Activated naive CD4-positive, alpha-beta T cell treated with anti-CD3 and anti-CD28 coated beads for 36 hours (primary cell): ENCODE measurements at places on chromosomes 7 and 10.

DNA sequence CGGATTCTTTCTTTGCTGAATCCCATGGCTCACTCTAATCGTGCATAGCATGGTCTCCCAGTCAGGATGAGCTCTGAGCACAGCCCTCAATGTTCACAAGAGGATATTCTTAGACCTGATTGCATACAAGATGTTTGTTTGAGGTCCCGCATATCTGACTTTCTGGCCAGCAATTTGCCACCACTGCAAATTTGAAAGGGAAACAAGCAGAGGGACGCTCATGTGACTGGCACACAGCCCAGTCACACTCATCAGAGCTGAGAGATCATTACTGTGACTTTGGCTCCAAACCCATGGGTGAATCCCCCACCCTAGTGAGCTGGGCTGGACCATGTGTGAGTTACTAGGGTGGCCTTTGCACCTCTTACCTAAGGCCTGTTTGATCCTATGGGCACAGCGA is 9.9 kb downstream of the TAS2R41 start:
- peaks cover 11% of the 10 kb centered on the region for H3K4me1 ChIP-seq
- H3K27ac ChIP-seq = no peak overlapping the region
- DNase-seq = no peak
- no peaks in the 10 kb centered on the region for H3K27me3 ChIP-seq

GRCh38 chr10:96840841-96841518 is 8.9 kb downstream of the LCOR start:
- H3K4me1 ChIP-seq = peaks cover 68% of the 10 kb centered on the region
- H3K27ac ChIP-seq = no peak overlapping the region
- no peaks in the 10 kb centered on the region for H3K27me3 ChIP-seq
- H3K36me3 ChIP-seq = peaks cover 9% of the 10 kb centered on the region
- DNase-seq = no peak

GRCh38 chr10:3364768-3365480 is 192.3 kb upstream of the PITRM1 start:
- H3K27ac ChIP-seq = no peak overlapping the region
- H3K4me3 ChIP-seq = no peak overlapping the region
- peaks cover 3% of the 10 kb centered on the region for H3K36me3 ChIP-seq
- no peaks in the 10 kb centered on the region for H3K4me1 ChIP-seq

GRCh38 chr10:117684672-117685211 is 142.2 kb downstream of the EMX2 start:
- no peak for DNase-seq
- H3K4me1 ChIP-seq = no peaks in the 10 kb centered on the region
- no peak overlapping the region for H3K27ac ChIP-seq
- H3K27me3 ChIP-seq = peaks cover 9% of the 10 kb centered on the region
- H3K36me3 ChIP-seq = no peaks in the 10 kb centered on the region

GRCh38 chr7:75867390-75867717 is 11.5 kb upstream of the RHBDD2 start:
- H3K36me3 ChIP-seq = no peaks in the 10 kb centered on the region
- no peak for DNase-seq
- H3K4me3 ChIP-seq = no peak overlapping the region
- no peaks in the 10 kb centered on the region for H3K27me3 ChIP-seq

DNA sequence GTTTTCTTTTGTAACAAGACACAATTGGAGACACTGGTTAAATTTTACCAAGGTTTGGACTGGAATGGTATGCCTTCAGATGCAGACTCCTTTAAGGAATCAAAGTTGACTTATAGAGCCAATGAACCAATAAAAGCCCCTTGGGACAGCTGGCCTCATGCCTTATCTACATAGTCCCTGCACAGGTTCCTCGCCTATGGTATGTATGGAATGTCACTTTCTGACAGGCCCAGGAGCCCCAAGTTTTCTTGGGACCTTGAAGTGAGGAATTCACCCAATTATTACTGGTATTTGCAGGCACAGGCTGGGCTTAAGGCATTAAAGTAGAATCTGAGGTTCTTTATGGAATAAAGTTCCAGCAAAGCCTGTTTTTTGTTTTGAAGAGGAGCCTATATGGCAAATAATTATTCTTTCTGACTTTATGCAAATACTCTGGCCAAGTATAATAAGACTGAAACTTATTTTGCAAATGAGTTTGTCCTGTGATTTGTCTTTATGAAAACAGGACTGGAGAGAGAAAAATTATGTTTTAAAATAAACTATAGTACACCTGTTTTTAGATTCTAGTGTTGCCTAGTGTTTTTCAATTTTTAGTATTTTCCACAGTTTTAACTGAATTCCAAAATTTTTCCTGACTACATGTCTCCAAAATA is 24.1 kb upstream of the DNMBP start:
- no peaks in the 10 kb centered on the region for H3K4me1 ChIP-seq
- no peak overlapping the region for H3K4me3 ChIP-seq
- no peaks in the 10 kb centered on the region for H3K36me3 ChIP-seq
- DNase-seq = no peak

DNA sequence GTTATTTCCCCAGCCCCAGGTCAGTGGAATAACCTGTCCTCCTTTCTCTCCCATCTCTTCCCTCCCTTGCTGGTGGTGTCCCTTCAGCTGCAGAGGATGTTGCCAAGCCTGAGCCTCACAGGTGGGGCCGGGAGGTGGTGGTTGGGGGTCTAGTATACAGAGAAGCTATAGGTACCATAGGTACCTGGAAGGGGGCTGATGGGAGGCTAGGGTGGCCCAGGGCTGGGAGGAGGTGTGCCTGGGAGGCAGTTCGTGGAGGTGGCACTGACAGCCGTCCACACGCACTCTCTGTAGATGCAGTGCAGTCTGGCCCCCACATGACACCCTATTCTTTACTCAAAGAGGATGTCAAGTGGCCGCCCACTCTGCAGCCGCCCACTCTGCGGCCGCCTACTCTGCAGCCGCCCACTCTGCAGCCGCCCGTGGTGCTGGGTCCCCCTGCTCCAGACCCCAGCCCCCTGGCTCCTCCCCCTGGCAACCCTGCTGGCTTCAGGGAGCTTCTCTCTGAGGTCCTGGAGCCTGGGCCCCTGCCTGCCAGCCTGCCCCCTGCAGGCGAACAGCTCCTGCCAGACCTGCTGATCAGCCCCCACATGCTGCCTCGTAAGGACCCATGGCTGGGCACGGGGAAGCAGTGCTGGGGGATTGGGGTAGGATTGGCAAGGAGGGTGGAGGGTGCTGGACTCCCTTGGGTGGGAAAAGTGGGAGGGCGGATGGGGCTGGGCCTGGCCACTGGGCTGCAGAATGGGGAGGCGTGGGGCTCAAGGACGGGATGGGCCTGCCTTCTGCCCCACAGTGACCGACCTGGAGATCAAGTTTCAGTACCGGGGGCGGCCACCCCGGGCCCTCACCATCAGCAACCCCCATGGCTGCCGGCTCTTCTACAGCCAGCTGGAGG is 9.5 kb downstream of the IRF5 start:
- no peak for DNase-seq
- no peaks in the 10 kb centered on the region for H3K4me1 ChIP-seq
- peaks cover 4% of the 10 kb centered on the region for H3K36me3 ChIP-seq
- no peak overlapping the region for H3K4me3 ChIP-seq

GRCh38 chr7:100949933-100950443 is 654 bp downstream of the MUC3A start:
- no peaks in the 10 kb centered on the region for H3K4me1 ChIP-seq
- no peak overlapping the region for H3K4me3 ChIP-seq
- DNase-seq = no peak
- H3K27me3 ChIP-seq = peaks cover 15% of the 10 kb centered on the region
- no peaks in the 10 kb centered on the region for H3K36me3 ChIP-seq
- no peak overlapping the region for H3K27ac ChIP-seq

DNA sequence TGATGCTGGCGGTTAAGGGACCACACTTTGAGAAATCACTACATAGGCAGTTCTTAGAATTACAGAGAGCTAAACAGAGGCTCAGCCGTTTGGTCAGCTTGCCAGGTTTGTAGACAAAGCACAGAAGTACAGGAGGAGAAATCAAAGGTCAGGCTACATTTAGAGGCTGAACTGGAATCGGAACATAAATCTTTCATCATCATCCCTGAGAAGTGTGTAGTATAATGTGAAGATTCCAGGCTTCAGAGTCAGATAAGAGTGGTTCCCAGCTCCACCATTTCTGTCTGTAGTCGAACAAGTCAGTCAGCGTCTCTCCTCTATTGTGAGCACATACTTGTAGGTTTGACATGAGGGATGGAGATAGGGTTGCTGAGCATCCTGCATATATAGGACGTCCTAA is 18.9 kb downstream of the CDK1 start:
- DNase-seq = no peak
- H3K27ac ChIP-seq = no peak overlapping the region
- H3K4me1 ChIP-seq = no peaks in the 10 kb centered on the region

- H3K4me1 ChIP-seq = no peaks in the 10 kb centered on the region
- H3K27me3 ChIP-seq = no peaks in the 10 kb centered on the region
- H3K36me3 ChIP-seq = no peaks in the 10 kb centered on the region
- no peak overlapping the region for H3K27ac ChIP-seq
Observed at GRCh38 chr7:11332186-11332864, 358.7 kb downstream of the PHF14 start.

- no peak for DNase-seq
- H3K36me3 ChIP-seq = no peaks in the 10 kb centered on the region
- peaks cover 4% of the 10 kb centered on the region for H3K27me3 ChIP-seq
- H3K4me3 ChIP-seq = no peak overlapping the region
Observed at GRCh38 chr7:54550471-54550870, 8.3 kb downstream of the VSTM2A start.

DNA sequence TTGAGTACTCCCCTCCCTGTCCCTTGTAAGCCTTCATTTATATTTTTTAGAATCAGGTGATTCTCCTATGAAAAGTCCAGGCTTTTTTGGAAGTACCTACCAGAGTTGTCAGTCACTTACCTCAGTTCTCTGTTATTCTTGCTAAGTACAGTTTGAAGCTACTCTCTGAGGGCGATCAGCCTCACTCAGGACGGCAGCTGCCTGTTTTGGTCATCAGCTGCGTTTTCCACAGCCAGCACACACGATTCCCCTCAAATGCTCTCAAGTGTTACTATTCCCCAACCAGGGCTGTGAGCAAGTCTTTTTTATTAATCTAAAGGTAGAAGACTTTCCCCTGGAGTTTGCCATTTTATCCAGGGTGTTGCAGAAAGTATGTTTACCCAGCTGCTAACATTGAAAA is 328.6 kb downstream of the SUGCT start:
- H3K36me3 ChIP-seq = no peaks in the 10 kb centered on the region
- no peak for DNase-seq
- H3K27ac ChIP-seq = no peak overlapping the region
- H3K4me3 ChIP-seq = no peak overlapping the region

DNA sequence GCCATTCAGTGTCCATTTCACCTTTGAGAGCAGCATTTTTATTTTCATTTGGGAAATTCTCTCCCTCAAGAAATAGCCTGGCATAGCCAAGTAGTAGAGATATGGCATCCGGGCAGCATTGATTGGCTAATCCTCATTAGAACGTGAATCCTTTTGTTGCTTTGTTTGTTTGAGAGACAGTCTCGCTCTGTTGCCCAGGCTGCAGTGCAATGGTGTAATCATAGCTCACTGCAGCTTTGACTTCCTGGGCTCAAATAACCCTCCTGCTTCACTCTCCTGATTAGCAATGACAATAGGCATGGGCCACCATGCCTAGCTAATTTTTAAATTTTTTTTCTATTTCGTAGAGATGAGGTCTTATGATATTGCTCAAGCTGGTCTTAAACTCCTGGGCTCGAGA is 1174.9 kb upstream of the AUTS2 start:
- H3K4me1 ChIP-seq = no peaks in the 10 kb centered on the region
- H3K27me3 ChIP-seq = no peaks in the 10 kb centered on the region
- no peak for DNase-seq
- no peaks in the 10 kb centered on the region for H3K36me3 ChIP-seq

- H3K27me3 ChIP-seq = no peaks in the 10 kb centered on the region
- no peak for DNase-seq
- H3K4me3 ChIP-seq = no peak overlapping the region
- no peaks in the 10 kb centered on the region for H3K36me3 ChIP-seq
- H3K27ac ChIP-seq = no peak overlapping the region
Observed at GRCh38 chr10:53233749-53234148, 461.2 kb upstream of the MBL2 start.

GRCh38 chr7:27101957-27102580 is 414 bp downstream of the HOXA2 start:
- DNase-seq = no peak
- H3K4me1 ChIP-seq = peaks cover 28% of the 10 kb centered on the region
- H3K4me3 ChIP-seq = peak overlapping the region; percentile 12
- peaks cover 3% of the 10 kb centered on the region for H3K36me3 ChIP-seq
- no peak overlapping the region for H3K27ac ChIP-seq
- peaks cover 76% of the 10 kb centered on the region for H3K27me3 ChIP-seq

- no peak for DNase-seq
- H3K27me3 ChIP-seq = no peaks in the 10 kb centered on the region
- peak overlapping the region; percentile 94 for H3K27ac ChIP-seq
- peaks cover 62% of the 10 kb centered on the region for H3K4me1 ChIP-seq
- H3K4me3 ChIP-seq = peak overlapping the region; percentile 67
Observed at GRCh38 chr10:71714031-71714410, 5.6 kb downstream of the C10orf105 start.

GRCh38 chr7:151709141-151710038 is 167.5 kb downstream of the PRKAG2 start:
- DNase-seq = no peak
- H3K27me3 ChIP-seq = no peaks in the 10 kb centered on the region
- peaks cover 1% of the 10 kb centered on the region for H3K36me3 ChIP-seq
- no peak overlapping the region for H3K4me3 ChIP-seq
- H3K27ac ChIP-seq = peak overlapping the region; percentile 9

GRCh38 chr7:135877805-135878204 is 99.4 kb downstream of the MTPN start:
- no peak overlapping the region for H3K27ac ChIP-seq
- no peaks in the 10 kb centered on the region for H3K4me1 ChIP-seq
- no peak for DNase-seq
- peaks cover 4% of the 10 kb centered on the region for H3K27me3 ChIP-seq
- H3K4me3 ChIP-seq = no peak overlapping the region

DNA sequence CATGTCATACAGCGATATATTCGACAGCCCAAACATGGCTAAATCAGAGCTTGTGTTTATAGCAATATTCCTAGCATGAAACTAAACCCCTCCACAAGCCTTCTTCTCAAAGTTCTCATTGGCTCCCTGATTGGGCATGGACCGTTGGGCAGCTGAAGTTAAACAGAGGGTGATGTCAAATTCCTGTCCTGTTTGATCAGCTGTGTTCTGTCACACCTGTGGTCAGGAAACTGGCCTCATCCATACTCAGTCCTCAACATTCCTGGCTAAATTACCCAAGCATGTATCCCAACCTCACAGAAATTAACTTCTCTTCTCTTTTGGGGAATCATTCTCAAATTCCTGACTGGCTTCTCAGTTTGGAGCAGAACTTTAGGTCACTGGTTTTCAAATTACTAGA is 107.9 kb downstream of the ODAD2 start:
- H3K4me3 ChIP-seq = no peak overlapping the region
- H3K27ac ChIP-seq = no peak overlapping the region
- H3K27me3 ChIP-seq = no peaks in the 10 kb centered on the region
- no peak for DNase-seq
